ENCODE measurements at places on chromosomes 11 and 22.

DNA sequence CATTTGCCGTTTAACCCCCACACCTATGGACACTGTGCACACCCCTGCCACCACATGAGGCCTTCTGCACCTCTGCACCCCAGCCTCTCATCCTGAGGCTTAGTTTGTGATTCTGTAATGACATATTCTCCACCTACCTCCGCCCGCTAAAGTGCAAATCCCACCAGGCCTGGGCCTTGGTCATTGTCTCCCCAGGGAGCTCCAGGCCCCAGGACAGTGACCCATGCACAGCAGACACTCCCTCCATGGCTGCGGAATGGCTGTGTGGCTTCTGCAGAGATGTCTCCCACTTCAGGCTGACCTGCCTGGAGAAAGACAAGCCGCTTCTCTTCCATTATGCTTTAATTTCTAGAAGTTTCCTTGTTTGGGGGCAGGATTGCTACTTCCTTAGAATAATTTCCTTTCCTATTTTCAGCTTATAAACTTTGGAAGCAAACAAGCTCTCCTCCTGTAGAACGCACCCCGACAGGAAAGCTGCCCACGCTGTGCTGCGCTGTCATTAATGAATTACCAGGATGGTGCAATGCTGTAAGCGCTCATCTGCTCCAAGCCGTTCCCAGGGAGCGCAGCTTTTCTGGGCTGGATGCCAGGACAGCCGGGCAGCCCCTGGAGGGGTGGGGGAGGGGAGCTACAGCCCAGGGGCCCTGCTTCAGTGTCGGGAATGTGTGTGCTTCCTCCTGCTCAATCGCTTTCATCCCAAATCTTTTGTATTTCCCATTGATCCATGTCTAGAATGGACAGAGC lies 618.0 kb downstream of the BRD1 start:
- DNase-seq, result no peak

- no peak for DNase-seq
These were observed 90.6 kb downstream of the LARGE1 start for GRCh38 chr22:33829546-33830280.

DNA sequence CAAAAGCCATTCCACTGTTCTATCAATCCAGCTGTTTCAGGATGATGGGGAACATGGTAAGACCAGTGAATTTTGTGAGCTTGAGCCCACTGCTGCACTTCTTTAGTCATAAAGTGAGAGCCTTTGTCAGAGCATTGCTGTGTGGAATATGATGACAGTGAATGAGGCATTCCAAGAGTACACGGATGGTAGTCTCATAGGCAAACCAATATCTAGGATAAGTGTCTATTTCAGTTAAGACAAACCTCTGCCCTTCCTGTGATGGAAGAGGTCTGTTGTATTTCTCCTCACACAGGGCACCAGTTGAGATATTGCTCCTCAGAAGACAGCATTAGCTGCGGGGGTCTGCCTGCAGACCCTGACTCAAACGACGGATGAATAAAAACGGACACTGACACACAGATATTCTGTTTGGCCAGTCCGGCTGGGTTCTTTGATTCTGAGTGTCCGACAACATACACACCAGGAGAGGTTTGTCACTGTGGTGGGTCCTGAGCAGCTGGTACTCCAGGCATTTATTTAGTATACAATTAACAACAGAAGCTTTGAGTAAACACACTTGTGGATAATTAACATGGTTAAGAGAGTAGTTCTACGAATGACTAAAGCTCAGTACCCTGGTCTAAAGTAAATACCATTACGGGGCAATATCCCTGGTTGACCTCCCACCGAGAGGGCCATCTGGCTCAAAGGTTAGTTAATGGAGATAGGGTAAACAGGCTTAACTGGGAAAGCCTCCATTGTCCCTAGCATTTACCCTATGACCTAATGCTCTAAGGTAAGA lies 121.7 kb downstream of the ZNF280B start:
- DNase-seq, result no peak

- no peak for DNase-seq
These were observed 3.7 kb downstream of the PRDM10 start for GRCh38 chr11:129998905-129999304.

- DNase-seq, result no peak
These were observed 8.1 kb downstream of the ATG13 start for GRCh38 chr11:46625406-46625805.

- no peak for DNase-seq
These were observed 215.3 kb downstream of the TBC1D22A start for GRCh38 chr22:46977656-46978343.

Measured in GM04503 (cell line).